Kidney epithelial cell (primary cell): ENCODE measurements at places on chromosomes 11 and 22. TPM values are rescaled to one million over a fixed set of nuclear protein-coding genes. Genes with fewer than 3 reads are reported as not detected.

Gene OR10A2
- total RNA-seq: not detected in 2 replicates

Gene TMEM134
- 53.8 and 102 TPM in 2 replicates for total RNA-seq

Gene PLAAT2
- total RNA-seq: not detected in 2 replicates

Gene HBG1
- not detected in 2 replicates for total RNA-seq

Gene ACR
- total RNA-seq: not detected in 2 replicates

Gene PDE3B
- 3.1 TPM in 2 replicates for total RNA-seq

Gene CLCF1
- 33.1 and 34.3 TPM in 2 replicates for total RNA-seq
